ENCODE measurements at places on chromosomes 16 and 17.

DNA sequence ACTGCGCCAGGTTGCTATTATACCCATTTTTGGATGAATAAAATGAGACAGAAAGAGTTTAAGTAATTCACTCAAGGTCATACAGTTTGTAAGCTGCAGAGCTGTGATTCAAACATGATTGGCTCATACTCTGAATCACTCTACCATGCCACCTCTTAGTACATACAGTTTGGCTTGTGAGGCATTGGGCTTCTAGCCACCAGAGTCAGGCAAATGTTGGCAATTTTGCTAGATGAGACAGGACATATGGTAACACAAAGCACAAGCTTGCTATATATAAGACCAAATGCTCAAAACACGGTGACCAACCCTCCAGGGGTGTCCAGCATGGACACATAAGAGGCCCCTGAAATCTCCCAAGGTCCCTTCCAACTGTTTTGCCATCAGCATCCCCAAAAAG, 236.0 kb upstream of the IRX5 start:
- DNase-seq: no peak

DNA sequence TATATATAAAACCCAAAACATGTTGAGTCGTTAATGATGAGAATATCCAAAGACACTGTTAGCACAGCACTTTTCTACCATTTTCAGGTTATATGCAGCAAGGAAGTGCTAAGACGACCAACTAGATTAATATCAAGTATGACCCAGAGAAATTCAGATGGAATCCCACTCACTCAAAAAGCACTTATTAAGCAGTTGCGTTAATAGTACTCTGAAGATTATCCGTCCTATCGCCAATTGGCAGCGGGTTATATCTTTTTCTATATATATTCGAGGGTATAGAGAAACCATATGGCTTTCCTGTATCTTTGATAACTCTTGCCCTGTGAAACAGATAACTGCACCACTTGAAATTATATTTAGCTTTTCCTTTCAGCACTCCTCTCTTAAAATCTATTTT, 1.1 kb downstream of the CRLF3 start:
- DNase-seq: no peak

DNA sequence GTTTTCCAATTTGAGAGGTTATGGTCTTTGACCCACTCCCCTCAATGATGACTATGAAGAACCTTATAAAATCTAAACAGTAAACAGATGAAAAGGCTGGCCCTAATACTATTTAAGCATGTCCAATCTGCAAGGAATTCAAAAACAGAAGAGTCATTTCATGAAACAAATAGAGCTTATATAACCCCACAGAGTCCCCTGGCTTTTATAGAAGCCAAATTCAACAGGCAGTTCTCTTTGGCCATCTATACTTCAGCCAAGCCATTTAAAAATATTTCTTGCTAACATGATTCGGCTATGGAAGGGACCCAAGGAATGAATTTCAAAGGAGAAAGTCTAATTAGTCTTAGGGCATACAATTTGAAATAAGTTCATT, 43.4 kb downstream of the SPOP start:
- DNase-seq: no peak

DNA sequence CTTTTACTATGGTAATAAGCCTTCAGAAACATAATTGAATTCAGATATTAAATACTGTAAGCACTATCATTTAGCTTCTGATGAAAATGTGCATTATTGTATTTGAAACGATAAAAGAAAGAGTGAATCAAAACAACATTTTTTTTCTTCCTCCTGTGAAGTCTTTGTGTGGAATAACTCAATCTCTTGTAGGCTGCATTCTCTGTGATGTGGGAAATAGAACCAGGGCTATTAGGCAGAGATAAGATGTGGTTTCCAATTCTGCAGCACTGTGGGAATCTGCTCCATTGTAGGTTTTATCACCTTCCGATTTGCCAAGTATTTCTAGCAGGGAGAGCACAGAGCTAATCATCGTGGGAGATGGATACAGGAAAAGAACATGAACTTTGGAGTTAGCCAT, 624.5 kb downstream of the RBFOX1 start:
- DNase-seq: no peak

DNA sequence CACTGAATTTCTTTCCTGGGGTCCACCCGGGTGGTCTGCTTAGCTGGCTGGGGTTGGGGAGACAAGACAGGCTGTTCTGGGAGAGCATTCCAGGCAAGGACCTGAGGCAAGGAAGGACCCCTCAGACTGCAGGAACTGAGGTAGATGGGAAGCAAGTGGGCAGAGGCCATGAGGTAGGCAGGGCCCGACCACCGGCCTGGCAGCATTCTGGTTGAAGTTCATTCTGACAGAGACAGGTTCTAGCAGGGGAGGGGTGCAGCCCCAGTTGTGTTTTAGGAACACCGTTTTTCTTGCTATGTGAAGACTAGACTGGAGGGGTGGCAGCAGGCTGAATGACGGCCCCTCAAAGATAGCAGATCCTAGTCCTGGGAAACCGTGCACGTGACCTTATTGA, 17.5 kb downstream of the B9D1 start:
- no peak for DNase-seq

- DNase-seq: peak; percentile 87
These were observed 20.8 kb upstream of the ZNF423 start for GRCh38 chr16:49876716-49877129.

DNA sequence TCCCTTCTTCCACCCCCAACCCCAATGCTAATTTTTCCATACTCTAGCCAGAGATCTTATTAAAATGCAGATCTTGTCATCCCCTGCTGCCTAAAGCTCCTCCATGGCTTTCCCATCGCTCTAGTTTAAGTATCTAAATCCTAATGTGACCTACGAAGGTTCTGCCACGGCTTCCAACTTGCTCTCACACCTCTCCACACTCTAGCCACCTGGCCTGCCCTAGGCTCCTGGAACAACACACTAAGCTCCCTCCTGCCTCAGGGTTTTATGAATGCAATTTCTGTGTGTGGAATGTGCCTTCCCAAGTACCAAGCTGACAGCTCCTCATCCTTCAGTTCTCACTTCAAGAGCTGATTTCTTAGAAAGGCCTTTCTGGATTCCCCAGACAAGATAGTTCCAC, 16.6 kb downstream of the NXPH3 start:
- DNase-seq: no peak

DNA sequence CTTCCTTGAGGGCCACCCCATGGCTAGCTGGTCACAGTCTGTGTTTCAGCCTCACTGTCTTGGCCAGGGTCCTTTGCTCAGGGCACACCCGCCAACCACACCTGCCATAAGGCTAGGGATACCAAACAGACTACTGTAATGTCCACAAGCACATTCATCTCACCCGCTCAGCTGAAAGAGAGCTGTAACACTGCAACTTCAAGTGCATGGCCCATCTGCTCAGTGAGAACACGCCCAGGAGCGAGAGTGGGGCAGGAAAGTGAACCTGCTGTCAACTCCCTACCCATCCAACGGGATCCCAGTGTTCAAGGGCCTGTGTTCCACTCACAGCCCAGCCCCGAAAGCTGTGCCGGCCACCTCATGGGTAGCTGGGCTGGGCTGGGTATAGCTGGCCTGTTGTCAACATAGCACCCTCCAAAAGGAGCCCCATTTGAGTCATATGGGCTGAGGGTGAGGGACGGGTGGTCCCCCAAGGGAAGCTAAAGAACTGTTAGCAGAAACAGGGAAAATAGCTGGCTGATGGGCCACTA, 55.7 kb downstream of the SCNN1B start:
- DNase-seq: no peak

- peak; percentile 41 for DNase-seq
These were observed 117.8 kb downstream of the AATF start for GRCh38 chr17:37066322-37067255.

DNA sequence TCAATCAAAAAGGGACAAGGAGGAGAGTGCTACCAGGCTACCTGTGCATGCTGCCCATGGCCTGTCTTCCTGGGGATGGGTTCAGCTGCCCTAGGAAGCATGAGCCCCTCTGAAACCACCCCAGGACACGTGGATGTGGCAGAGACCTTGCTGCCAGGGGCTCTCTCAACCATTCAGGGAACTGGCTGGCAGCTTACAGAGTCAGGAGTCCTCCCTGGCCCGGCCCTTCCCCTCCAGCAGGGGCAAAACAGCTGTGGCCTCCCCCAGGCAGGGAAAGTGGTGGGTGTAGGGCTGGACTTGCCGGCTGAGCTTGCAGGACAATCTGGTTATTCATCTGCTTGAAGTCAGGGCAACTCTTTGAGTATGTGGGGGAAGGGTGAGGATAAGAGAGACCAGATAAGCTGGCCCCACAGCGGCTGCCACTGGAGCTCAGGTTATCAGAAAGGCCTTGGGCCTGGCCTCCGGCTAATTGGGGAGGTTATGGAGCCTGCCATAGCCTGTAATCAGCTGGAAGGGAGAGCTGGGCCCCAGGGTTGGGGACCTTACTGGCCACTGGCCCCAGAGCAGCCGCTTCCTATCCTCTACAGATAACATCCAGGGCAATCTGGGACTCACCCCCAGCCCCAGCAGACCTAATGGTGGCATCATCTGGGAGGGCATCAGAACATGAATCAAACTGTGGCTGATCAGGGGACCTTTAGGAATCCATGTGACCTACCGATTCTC, 5.6 kb upstream of the TBX2 start:
- no peak for DNase-seq

GRCh38 chr16:13634959-13635358, 285.0 kb upstream of the ERCC4 start:
- no peak for DNase-seq

GRCh38 chr17:68398691-68399637, 58.3 kb downstream of the WIPI1 start:
- peak; percentile 76 for DNase-seq

DNA sequence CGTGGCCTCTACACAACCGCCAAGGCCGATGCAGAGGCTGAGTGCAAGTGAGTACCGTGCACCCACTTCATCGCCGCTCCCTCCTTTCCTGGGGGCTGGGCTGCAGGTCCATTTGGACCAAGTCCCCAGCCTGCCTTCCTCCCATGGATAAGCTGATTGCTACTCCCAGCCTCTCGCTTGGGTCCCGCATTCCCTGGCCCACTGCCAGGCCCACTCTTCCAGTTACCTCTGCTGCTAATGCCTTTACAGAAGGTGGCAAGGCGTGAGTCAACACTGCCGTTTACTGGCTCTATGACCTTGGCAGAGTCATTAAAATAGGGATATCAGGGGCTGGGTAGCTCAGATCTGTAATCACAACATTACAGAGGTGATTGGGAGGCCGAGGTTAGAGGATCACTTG, 11.2 kb downstream of the SULT1A2 start:
- DNase-seq: no peak

- no peak for DNase-seq
These were observed 18.3 kb upstream of the TOM1L1 start for GRCh38 chr17:54882371-54882770.

DNA sequence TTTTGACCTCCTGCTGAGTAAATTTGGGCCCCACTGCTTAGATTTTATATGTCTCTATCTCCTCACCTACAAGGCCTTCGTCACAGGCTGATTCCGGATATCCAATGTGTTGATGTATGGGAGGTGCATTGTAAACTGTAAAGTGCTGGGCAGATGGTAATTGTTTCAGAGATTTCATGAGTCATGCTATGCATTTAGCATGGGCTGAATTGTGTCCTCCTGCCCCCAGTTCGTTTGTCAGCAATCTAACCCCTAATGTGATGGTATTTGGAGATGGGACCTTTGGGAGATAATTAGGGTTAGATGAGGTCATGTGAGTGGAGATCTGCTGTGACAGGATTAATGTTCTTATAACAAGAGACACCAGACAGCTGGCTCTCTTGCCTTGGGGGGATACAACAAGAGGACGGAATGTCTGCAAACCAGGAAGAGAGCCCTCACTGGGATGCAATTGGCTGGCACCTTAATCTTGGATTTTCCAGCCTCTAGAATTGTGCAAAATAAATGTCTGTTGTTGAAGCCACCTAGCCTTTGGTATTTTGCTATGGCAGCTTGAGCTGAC, 101.8 kb upstream of the NLRP1 start:
- no peak for DNase-seq

GRCh38 chr17:28173801-28174200, 131.3 kb downstream of the NLK start:
- no peak for DNase-seq

GRCh38 chr17:7575481-7575883, 4.0 kb upstream of the CD68 start:
- DNase-seq: no peak

DNA sequence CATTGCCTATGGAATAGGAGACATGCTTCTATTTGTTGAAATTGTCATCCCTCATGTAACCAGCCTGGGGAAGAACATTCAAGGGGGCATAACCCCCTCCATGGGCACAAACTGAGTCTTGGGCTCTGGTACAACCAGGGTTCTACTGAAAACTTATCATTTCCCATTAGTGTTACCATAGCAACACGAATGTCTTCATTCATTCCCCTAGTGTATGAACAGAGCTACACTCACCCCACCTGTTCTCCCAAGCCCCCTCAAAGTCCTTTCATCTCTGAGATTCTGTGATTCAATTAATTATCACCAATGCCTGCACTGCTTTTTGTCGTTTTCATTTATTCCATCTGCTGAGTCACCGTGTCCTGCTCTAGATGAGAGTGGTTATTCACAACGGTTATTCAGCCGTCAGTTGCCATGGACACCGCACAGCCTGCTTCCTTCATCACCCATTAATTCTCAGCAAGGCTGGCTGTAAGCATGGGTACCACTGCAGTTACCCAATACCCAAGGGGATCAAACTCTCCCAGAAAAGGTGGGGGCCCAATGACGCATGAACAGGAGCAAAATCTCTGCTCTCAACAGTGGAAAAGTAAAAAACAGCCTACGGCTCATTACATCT, 1.6 kb upstream of the GAST start:
- no peak for DNase-seq

- DNase-seq: no peak
These were observed 1.7 kb upstream of the USP43 start for GRCh38 chr17:9643611-9644010.

- peak; percentile 88 for DNase-seq
These were observed 64.5 kb downstream of the CYLD start for GRCh38 chr16:50806099-50807062.

DNA sequence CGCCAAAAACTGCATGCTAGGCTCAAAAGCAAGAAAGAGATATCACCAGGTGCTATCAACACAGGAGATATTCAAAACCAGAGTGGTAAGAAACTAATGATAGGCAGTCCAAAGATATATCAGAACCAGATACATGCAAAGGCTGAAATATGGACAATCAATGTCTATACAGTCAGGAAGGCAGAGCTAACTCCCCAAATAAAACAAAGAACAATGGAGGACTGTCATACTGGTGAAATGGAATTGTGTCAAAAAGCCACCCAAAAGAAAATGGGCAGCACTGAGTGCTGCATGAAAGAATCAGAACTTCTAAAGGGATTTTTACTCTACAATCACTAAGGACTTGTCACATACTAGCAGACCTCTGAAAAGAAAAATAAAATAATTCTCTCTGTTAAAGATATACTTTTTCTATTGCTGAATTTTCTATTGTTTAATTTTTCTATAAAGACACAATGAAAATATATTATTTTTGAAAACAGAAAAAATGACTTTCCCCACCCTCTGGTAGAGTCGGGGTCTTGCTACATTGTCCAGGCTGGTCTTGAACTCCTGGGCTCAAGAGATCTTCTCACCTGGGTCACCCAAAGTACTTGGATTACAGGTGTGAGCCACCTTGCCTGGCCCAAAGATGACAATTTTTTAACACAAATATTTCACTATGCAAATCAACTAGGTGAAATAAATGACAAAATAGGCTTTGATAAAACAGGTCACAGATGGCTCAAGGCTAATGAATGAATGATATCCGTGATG, 98.2 kb downstream of the USP32 start:
- no peak for DNase-seq

- DNase-seq: no peak
These were observed 201.5 kb upstream of the TNRC6C start for GRCh38 chr17:77756846-77757560.

Data from HAP-1 (cell line).